ENCODE measurements at places on chromosomes 12 and 14. TPM values are rescaled to one million over a fixed set of nuclear protein-coding genes. Genes with fewer than 3 reads are reported as not detected.

TARBP2 gene
- total RNA-seq, result 69.9 TPM

- no peak for DNase-seq
Observed at GRCh38 chr14:64289571-64289970, 4.6 kb downstream of the ESR2 start.

DNA sequence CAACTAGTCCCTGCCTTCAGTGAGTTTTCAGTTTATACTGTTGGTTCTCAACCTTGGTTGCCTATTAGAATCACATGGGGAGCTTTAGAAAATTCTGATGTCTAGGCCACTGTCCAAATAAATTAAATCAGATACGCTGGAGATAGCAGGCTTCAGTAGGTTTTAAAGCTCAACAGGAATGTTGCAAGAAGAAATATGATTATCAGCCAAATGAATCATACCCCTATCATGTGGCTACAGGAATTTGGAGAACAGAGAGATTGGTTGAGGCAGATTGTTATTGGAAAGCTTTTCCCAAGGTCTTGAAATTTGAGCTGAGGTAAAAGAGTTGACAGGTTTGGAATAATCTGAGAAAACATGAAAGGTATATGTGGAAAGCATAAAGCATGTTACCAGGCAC lies 125.3 kb downstream of the WIF1 start:
- DNase-seq, result no peak

- DNase-seq, result no peak
Observed at GRCh38 chr14:101025131-101025530, 121.6 kb upstream of the RTL1 start.

All from H1 (cell line).